ENCODE measurements at places on chromosomes 1 and 21.

GRCh38 chr1:201228011-201228983 lies 37.7 kb downstream of the IGFN1 start:
- DNase-seq = no peak

- DNase-seq = no peak
Observed at GRCh38 chr21:32276671-32277070, 2.2 kb downstream of the MIS18A start.

GRCh38 chr1:167987174-167987573 lies 50.3 kb upstream of the MPC2 start:
- DNase-seq = no peak

DNA sequence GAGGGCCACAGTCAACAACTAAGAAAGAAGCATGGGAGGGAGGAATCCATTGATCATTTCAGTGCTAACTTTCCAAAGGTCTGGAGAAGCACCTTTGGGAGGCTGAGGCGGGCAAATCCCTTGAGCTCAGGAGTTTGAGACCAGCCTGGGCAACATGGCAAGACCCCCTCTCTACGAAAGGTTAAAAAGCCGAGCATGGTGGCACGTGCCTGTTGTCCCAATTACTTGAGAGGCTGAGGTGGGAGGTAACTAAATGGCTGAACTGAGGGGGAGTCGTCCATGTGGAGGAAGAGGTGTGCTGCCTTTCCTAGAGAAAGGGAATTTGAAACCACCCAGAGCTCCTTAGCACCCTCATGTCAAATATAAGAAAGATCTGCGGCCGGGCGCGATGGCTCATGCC lies 16.2 kb downstream of the MASP2 start:
- DNase-seq = no peak

GRCh38 chr1:201264554-201264953 lies 18.8 kb upstream of the PKP1 start:
- no peak for DNase-seq

GRCh38 chr1:230905733-230906132 lies 37.4 kb upstream of the C1orf198 start:
- DNase-seq = no peak

- no peak for DNase-seq
Observed at GRCh38 chr1:1833456-1833855, 55.2 kb upstream of the NADK start.

DNA sequence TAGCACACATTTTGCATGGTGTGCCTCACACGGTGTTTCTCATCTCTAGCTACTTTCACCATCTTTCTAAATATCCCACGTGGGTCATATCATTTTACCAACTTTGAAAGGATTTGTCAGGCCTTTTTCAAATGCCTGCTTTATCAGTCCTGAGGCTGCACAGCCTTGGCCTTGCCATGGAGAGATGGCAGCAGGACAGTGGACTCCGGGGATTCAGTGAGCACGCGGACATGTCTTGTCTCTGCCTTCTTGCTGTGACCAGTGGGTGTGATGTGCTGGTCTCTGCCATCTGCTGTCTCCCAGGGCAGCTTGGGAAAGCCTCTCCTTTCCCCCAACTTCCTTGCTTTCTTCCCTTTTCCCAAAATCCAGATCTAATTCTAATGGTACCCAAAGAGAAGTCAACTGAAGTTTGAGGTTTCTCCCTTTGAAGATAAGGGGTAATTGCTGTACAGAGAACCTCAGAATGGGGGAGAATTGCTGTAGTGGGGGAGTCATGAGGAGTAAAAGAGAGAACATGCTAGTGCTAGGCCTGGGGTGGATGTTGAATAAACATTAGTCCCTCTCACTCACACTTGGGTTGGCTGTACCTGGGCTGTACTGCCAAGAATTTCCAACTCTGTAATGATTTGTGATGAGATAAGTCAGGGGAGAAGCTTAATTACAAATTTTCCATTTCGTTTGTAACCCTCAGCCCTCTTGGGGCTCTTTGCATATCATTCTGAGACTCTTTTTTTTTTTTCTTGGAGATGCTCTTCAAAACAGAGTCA lies 99.5 kb downstream of the GALNT2 start:
- DNase-seq = peak; percentile 2

GRCh38 chr1:23902321-23903278 lies 10.6 kb downstream of the CNR2 start:
- DNase-seq = no peak

DNA sequence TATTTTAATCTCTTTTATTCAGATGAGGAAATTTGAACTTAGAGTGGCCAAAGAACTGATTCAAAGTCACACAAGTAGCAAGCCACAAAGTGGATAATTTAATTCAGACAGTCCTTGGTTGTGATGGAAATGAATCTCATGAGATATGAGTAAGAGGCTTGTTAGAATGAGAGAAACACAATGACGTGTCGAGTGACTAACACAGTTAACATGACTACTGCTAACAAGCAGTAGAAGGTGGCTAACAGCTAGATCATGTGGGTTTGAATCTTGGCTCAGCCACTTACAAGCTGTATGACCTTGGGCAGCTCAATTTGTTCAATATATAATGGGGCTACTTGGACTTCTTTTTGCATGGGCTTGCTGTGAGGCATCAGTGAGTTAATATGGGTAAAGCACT lies 104.5 kb upstream of the LMO4 start:
- no peak for DNase-seq

DNA sequence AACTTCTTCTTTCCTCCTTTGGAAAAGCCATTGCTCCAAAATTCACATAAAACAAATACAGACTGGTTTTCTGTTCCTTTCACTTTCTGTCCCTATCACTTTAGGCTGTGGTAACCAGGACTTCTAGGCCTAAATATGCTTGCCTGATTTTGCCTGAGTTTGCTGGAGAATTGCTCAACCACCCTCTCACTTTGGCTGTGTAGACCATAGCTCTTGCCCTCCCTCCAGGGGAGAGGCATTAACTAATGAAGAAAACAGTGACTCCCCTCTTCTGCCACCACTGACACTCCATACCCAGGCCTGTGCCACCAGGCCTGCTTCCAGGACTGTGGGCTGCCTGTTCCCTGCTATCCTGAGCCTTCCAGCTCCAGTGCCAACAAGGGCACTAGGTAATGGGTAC lies 163.5 kb downstream of the TOMM20 start:
- no peak for DNase-seq

- no peak for DNase-seq
Observed at GRCh38 chr1:92123868-92124267, 43.7 kb downstream of the BTBD8 start.

DNA sequence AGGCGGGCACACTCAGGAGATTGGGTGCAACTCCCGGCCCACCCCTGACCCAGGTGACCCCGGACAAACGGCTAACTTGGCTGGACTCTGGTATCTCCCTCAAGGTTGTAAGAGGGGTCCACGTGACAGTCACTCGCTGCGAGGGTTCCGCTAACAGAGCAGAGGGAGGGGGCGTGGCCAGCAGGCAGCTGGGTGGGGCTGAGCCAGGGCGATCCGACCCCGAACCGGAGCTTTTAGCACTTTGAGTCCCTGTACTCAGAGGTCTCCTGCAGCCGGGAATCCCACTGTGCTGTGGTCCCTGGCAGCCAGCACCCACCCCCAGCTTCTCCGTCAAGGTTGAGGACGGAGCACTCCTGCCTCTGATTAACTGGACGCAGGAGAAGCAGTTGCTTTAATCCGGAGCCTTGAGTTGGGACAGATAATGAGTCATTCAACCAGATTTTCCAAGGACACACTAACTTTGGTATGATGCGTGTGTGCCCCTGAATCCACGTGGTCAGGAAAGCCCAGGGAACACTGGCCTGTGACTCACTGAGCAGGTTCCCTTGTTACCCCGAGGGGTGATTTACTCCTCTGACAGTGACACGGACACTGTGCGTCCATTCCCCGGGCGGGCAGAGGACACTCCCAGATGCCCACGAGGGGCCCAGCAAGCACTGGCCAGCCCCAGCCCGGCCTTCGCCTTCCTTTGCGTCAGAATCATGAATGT lies 16.8 kb downstream of the TRPM2 start:
- peak; percentile 48 for DNase-seq

DNA sequence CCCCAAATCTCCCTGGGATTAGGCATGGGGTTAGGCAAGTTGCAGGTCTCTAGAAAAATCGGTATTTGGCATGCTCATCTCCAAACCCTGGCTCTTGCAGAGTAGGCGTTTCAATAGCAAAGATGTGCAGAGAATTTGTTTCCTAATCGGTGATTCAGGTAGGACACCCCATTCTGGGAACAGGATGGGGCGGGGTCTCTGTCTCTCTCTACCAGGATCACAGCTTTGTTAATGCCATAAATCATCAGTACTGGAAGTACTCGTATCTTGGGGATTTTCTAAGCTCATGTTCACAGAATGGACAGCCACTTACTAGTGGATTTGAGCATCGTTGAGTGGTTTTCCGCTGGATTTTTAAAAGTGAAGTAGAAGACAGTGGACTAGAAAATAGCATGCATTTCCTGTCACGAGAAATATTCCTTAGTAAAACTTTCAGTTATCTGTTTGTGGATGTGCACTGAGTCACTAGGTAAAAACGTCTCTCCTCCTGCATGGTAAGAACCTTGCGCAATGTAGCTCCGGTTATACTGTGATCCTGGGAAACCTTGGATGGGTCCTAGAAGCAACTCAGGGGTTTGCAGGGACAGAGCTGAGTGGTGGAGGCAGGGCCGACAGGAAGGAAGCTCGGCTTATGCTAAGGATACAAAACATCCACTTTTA lies 5.1 kb downstream of the TMEM51 start:
- DNase-seq = no peak

GRCh38 chr1:84693005-84693404 lies 2.7 kb upstream of the SSX2IP start:
- no peak for DNase-seq

GRCh38 chr1:92442351-92442750 lies 44.4 kb downstream of the GFI1 start:
- DNase-seq = no peak

DNA sequence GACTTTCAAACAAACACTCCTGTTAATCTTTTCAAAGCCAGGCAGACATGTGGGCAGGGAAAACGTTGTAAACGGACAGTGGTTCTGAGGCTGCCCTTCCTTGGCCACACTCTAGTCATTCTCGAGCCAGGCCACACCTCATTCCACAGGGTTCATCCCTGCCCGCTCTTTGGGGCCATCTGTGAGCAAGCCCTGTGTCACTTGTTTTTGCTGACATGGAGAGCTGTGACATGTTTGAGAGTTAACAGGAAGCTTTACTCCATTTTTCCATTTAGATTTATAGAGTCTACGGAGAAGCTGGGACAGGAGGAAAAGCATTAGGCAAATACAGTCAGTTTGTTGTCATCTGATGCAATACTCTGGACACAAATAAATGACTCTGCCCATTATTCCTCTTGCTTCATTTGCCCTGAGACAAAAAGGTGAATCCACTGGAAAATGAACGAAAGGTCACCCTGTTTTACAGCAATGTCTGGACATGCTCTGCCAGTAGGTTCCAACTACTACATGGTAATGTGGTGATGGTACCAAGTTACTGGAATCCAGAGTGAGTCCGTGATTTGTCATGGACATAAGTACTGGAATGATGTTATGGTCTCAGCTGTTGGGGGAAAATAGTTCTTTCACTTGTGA lies 126.9 kb downstream of the CLIC6 start:
- DNase-seq = no peak

- DNase-seq = no peak
Observed at GRCh38 chr1:75668813-75669212, 55.7 kb upstream of the ACADM start.

GRCh38 chr1:206782448-206782847 lies 10.2 kb upstream of the IL10 start:
- DNase-seq = no peak

GRCh38 chr21:43687566-43688399 lies 28.4 kb downstream of the RRP1B start:
- DNase-seq = no peak

- no peak for DNase-seq
Observed at GRCh38 chr1:116940814-116941599, 31.3 kb downstream of the PTGFRN start.

- no peak for DNase-seq
Observed at GRCh38 chr1:192512426-192513162, 63.0 kb upstream of the RGS1 start.

- no peak for DNase-seq
Observed at GRCh38 chr1:95179205-95179986, 54.6 kb upstream of the RWDD3 start.

- DNase-seq = peak; percentile 66
Observed at GRCh38 chr1:44609412-44609767, 64.9 kb downstream of the TMEM53 start.

DNA sequence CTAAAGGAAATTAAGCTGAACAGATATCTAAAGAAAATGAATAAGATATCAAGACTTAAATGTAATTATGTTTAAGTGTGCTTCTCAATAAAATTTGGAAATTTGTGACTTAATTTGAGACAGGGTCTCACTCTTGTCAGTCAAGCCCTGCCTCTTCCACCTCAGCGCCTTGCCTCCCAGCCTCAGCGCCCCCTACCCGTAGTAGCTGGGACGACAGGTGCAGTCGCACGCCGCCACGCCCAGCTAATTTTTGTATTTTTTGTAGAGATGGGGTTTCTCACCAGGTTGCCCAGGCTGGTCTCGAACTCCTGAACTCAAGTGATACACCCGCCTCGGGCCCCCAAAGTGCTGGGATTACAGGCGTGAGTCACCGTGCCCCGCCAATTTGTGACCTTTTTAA lies 117.0 kb downstream of the CLEC20A start:
- DNase-seq = no peak

GRCh38 chr1:202615501-202616354 lies 94.5 kb downstream of the SYT2 start:
- DNase-seq = no peak

DNA sequence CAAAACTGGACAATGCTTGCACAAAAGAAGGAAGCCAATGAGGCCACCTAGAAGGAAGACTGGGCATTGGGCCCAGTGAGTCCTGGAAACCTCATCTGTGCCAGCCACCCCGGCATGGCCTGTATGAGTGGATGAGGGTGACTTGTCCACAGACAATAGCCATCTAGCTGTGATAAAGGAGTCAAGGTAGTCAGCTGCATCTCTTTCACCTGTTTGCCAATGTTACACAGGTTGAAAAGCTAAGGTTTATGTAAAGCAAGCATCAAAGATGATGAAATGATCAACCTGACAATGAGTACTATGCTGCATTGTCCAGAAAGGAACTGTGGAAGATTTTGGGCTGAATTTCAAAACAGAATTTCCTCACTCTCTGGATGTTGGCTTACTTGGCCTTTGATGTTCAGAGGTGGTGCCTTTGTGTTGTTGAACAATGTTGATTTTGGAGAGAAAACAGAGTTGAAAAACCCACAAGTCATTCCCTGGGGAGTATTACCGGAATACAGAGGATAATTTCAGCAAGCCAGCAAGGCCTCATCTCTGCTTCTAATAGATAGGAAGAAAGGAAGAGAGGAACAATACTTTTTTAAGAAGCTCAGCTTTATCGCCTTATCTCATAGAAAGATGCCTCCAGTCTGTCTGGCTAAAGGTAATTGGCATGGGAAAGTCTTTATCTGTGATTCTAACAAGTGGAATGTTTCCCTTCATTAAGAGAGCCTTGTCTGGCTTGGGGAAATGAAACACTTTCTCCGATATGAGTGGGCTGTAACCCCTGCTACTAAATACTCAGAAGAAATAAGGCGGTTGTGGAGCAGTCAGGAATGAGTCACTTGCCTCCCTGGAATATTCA lies 11.4 kb upstream of the SELE start:
- no peak for DNase-seq

- no peak for DNase-seq
Observed at GRCh38 chr1:202661136-202661845, 49.0 kb downstream of the SYT2 start.

- no peak for DNase-seq
Observed at GRCh38 chr1:58627221-58627620, 50.2 kb upstream of the TACSTD2 start.

Measured in ureter (tissue), 1 donor.